Stimulated activated CD4-positive, alpha-beta T cell treated with anti-CD3 and anti-CD28 coated beads, Interleukin-15, amount 100 ng/mL, for 1 hour (primary cell): ENCODE measurements at places on chromosomes 2 and 18.

- DNase-seq = no peak
Measured at GRCh38 chr2:27370816-27371620, 602 bp downstream of the SNX17 start.

GRCh38 chr2:241110607-241111439 is 8.7 kb upstream of the MTERF4 start:
- no peak for DNase-seq

DNA sequence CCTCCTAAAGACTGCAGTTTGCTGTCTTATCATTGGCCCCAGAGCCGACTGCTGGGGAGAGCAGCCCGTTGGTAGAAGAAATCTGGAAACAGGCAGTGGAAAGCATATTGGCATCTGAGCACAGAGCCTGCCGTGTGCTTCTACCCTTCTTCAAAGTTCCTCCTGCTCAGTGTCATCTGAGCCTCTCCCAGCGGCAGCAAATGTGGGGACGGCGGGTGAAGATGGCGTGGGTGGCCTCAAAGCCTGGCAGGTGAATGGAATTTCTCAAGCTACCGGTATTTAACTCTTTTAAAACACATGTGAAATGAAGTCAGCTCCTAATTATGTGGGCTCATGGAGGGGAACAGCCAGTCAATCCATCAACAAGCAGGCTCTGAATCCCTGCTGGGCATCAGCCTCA is 181.6 kb upstream of the PXDN start:
- no peak for DNase-seq

GRCh38 chr2:9844036-9844483 is 786 bp downstream of the TAF1B start:
- no peak for DNase-seq

DNA sequence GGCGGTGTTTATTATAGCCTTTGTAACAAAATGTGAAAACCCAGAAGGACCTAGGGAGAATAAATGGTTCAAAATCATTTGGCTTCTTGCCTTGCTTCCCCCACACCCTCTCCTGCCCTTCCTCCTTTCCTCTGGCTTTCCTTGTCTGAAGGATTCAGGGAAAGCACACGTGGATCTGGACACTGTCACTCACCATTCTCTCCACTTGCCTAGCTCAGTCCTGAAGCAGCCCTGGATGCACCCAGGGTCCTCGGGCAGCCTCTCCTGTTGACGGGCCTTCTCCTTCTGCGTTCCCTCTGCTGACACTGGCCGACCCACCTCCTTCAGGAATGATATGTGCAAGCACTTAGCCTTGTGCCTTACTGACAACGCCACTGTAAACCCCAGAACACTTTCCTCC is 68.4 kb downstream of the FAM210A start:
- no peak for DNase-seq
